Osteoblast (primary cell): ENCODE measurements at places on chromosomes 7 and 10. TPM values are rescaled to one million over a fixed set of nuclear protein-coding genes. Genes with fewer than 3 reads are reported as not detected.

INMT gene
- 0.72 and 1.5 TPM in 2 replicates for total RNA-seq

DNA sequence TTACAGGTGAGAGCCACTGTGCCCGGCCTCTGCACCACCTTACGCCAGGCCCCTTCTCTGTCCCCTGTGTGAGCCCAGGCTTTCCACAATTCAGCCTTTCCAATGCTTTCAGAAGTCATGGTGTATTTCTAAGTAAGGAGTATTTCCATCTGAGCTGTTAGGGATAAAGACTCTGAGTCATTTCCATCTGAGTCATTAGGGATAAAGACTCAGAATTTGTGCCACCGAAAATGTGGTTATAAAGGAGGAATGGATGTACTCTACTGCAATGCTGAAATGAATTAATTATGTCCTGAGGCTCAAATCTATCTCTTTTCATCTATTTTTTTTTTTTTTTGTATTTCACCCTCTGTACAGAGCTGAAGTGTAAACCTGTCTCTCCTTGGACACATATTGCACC, 84.0 kb downstream of the GATA3 start:
- DNase-seq = no peak

- no peak for DNase-seq
Measured at GRCh38 chr10:5809527-5810154, 3.6 kb downstream of the GDI2 start.

IGFBP1 gene
- total RNA-seq = 0.59 and 4.0 TPM in 2 replicates
